Epithelial cell of proximal tubule (primary cell): ENCODE measurements at places on chromosomes 7 and 10. TPM values are rescaled to one million over a fixed set of nuclear protein-coding genes. Genes with fewer than 3 reads are reported as not detected.

DNA sequence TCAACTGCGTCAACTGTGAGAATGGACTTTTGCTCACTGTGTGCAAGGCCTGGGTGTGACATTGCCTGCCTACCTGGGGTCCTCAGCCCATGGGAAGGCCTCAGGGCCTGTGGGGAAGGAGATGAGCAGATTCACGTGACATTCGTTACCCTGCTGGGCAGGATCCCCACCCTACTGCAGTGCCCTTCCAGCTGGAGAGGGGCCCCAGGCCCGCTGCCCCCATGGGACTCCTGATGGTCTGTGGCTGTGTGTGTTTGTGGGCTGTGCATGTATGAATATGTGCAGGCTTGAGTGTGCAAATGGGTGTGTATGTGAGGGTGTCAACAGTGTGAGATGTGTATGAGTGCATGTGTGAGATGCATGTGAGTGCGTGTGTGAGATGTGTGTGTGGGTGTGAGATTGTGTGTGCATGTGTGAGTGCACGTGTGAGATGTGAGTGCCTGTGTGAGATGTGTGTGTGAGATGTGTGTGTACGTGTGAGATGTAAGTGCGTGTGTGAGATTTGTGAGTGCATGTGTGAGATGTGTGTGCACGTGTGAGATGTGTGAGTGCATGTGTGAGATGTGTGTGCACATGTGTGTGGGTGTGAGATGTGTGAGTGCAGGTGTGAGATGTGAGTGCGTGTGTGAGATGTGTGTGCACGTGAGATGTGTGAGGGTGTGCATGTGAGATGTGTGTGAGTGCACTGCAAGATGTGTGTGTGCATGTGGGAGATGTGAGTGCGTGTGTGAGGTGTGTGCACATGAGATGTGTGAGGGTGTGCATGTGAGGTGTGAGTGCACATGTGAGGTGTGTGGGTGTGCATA is 29.7 kb downstream of the PPIF start:
- no peak for DNase-seq

DNA sequence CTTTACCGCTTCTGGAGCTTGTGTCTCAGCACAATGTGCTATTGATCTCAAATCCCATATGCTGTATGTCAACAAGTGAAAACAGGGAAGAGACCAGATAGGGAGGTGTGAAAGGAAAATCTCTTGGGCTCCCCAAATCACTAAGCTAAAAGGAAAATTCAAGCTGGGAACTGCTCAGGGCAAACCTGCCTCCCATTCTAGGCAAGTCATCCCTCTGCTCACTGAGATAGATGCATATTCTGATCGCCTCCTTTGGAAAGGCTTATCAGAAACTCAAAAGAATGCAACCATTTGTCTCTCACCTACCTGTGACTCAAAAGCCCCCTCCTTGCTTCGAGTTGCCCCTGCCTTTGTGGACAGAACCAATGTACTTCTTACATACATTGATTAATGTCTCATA is 161.1 kb upstream of the LYZL1 start:
- no peak for DNase-seq

HIP1 gene
- 10.6 TPM in 2 replicates for total RNA-seq

GRCh38 chr7:155358948-155359712 is 61.5 kb downstream of the INSIG1 start:
- DNase-seq = no peak

DNA sequence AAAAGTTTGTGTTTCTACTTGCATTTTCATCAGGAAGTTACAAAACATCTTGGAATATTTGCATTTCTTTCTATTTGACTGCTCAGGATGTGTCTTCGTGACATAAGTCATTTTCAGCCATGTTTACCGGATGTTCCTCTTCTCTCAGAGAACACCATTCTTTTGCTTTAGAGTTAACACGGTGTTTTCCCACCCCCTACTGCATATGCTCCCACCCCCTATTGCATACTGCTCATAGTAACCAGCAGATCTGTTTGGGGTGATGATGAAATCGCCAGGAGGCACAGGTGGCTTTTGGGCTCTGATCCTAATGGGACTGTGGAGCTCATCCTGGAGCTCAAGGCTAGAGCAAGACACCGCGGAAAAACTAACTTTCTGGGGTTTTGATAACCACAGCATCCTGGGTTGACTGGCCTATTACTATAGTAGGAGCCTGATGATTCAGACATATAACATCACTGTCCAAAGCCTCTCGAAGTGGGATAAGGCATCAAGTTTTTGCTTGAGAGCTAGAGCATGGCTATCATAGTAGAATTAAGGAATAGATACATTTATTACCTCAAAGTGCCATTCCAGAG is 65.1 kb upstream of the BET1 start:
- no peak for DNase-seq

GRCh38 chr7:135729230-135729629 is 1.2 kb upstream of the SLC13A4 start:
- DNase-seq = no peak

DNA sequence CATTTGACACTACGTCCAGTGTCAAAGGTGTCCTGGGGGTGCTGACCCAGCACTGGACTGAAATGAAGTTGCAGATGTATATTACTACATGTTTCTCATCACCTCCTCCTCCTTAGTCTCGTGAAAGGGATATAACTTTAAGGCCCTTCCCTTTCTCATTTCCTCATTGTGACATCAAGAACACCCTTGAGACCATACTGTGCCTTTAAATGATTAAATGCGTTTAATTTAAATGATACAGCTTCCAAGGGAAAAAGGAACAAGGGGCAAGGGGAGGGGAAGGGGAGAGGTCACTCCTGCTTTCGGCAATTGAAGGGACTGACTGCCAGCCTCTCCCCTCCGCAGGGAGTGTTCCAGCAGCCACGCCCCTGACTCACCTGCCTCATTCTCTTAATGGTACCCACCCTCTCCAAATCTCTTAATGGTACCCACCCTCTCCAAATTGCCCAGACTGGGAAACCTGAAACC is 80.5 kb upstream of the KMT2E start:
- DNase-seq = no peak
